RWPE1 (cell line): ENCODE measurements at places on chromosomes 12 and 14.
A peak's percentile ranks its signal among the peaks of the same experiment; 100 is the strongest.

DNA sequence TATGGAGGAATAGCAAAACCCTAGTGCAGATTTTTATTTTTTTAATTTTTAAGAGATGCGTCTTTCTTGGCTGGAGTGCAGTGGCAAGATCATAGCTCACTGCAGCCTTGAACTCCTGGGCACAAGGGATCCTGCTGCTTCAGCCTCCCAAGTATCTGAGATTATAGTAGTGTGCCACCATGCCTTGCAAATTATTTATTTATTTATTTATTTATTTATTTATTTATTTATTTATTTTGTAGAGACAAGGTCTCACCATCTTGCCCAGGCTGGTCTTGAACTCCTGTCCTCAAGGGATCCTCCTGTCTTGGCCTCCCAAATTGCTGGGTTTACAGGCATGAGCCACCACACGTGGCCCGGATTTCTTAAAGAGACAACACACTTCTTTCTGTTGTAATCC, 1158.8 kb downstream of the AACS start:
- DNase-seq = no peak

- DNase-seq = no peak
Measured at GRCh38 chr14:24422694-24423601, 6.5 kb downstream of the CBLN3 start.

DNA sequence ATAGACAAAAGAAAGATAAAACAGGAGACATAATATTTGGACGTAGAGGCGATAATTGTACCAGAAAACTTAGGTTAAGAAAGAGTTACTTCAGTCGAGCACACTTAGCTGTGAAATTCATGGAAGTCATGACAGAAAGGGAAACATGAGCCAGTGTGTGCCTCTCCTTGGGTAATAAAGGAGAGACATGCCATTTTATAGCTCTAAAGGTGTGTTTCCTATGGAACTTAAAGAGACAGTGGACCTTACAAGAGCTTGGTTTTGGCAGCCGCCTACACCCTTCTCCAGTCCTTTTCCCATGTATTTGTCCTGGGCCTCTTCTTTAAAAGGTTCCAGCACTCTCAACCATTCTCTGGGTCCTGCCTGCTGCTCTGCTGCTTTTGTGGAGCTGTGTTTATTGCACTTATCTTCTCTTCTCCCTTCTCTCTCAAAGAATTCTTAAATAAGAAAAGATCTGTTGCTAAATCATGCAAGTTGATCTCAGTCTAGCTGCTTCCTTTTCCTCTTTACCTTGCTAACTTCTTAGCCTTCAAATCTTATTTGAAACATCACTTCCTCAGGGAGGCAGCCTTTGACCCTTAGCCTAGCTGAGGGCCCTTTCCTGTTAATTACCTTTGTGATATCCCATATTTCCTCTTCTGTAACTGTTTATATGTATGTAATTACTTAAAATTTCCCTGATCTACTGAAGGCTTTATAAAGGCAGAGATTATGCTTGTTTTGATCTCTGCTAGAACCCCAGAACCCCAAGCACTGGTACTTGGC, 81.8 kb upstream of the EVL start:
- no peak for DNase-seq

DNA sequence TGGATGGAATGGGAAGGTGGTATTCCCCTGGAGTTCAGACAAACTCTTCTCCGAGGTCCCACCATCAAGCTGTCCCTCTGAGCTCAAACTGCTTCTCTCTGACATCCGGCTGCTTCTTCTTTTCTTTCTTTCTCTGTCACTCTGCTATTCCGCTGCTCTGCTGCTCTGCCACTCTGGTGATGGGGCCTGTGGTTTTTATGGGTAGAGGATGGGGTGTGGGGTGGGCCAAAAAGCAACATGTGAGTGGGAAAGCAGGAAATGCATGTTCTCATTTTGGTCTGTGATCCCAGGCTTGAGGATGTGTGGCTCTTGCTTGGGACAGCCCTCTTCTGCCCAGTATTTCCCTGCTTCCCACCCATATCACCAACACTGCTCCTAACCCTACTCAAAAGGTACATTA, 30.6 kb downstream of the CLECL1 start:
- no peak for DNase-seq

DNA sequence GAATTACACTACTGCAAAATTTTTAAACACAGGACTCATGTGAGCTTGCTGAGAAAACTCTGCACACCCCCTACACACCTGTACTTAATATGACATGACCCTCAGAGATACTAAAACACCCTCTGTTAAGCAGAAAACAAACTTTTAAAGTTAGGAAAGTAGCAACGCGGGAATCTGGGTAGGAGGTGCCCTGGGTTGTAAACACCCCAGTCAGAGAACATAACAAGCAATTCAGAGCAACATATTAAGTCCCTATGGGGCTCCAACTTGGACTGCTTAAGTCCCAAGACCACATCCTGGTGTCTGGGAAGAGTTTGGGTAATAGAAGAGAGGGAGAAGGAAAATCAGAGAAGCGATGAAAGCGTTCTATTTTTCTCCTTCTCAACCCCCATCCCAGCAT, 1.2 kb downstream of the ATF7 start:
- DNase-seq = peak; percentile 7
